ENCODE measurements at places on chromosomes 11 and 22.

- no peak for DNase-seq
Observed at GRCh38 chr11:120144501-120144900, 6.6 kb upstream of the TRIM29 start.

DNA sequence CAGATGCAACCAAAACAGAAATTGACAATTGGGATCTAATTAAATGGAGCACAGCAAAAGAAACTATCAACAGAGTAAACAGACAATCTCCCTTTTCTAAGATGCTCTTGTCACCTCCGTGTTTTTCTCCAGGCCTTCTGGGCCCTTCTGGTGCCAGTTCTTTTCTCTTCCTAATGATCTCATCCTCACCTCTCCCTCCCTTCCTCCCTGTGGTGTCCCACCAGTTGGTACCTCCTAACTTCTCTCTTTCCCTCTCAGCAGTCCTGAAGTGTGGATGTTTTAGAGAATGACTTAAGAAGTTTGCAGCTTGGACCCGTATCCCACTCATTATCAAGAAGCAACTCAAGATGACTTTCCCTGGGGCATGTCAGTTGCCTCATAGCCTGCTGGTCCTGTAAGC, 6.4 kb downstream of the APOBEC3H start:
- DNase-seq: no peak

GRCh38 chr11:100923555-100923954, 206.1 kb downstream of the PGR start:
- no peak for DNase-seq

- DNase-seq: no peak
Observed at GRCh38 chr11:7630002-7630401, 43.3 kb downstream of the CYB5R2 start.

GRCh38 chr22:37979782-37980181, 4.6 kb downstream of the SOX10 start:
- no peak for DNase-seq

Data from NCI-H2029 (cell line).